ENCODE measurements at places on chromosomes 6 and 20.

DNA sequence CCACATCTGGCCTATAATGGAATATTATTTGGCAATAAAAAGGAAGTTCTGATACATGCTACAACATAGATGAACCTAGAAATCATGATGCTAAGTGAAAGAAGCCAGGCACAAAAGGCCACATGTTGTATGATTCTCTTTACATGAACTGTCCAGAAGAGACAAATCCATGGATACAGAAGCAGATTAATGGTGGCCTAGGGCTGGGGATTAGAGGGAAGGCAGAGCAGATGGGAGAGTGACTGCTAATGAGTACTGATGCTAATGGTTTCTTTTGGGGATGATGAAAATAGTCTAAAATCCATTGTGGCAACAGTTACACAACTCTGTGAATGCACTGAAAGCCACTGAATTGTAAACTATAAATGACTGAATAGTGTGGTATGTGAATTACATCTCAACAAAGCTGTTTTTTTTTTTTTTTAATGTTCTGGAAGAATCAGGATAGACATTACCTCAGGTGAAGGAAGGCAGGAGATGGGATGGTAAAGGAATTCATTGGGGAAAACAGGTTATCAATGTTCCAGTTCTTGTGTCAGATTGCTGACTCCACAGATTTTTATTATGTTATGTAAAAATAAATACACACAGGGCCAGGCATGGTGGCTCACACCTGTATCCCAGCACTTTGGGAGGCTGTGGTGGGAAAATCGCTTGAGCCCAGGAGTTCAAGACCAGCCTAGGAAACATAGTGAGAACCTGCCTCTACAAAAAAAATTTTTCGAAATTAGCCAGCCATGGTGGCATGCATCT lies 8.9 kb upstream of the SOX12 start:
- DNase-seq: no peak

DNA sequence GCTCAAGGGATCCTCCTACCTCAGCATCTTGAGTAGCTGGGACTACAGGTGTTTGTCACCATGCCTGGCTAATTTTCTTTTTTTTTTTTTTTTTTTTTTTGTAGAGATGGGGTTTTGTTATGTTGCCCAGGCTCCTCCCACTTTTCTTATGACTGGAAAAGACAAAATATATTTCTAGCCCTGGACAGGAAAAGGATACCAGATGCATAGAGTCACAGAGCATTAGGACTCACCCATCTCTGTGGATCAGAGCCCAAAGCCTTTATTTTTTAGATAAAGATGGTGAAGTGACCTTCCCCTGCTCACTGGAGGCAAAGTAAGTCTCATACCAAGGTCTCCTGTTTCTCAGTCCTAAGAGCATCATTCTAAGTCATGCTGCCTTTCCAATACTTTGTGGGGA lies 3.4 kb downstream of the TRIM10 start:
- DNase-seq: no peak

GRCh38 chr20:17859616-17860232 lies 108.9 kb downstream of the SNX5 start:
- DNase-seq: no peak

DNA sequence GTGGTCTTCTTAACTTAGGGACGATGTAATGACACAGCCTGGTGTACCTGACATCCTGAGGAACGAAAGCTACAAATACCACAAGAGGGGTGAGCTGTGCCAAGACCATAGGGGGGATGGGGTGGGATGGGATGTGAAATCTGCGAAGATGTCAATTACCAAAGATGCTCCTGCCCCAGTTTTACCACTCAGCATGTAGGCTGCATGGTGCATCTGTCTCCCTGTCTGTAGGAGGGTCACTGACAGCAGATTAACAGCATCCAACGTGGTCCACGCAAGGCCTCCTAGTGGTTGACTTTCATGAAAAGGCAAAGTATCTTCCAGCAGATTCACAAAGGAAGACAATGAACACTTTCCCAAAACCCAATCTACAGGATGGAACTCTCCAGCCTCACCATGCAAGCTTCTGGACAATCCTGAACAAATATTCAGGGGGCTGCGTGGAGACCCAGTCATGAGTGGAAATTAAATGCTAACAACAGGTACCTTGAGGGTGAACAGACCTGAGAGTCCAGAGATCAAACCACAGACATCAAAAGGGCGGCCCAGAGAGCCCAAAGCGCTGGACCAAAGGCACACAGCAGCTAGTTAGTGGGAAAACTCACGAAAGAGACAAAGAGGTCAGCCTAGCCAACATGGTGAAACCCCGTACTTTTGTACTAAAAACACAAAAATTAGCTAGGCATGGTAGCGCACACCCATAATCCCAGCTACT lies 44.4 kb downstream of the ZMYND8 start:
- DNase-seq: no peak

DNA sequence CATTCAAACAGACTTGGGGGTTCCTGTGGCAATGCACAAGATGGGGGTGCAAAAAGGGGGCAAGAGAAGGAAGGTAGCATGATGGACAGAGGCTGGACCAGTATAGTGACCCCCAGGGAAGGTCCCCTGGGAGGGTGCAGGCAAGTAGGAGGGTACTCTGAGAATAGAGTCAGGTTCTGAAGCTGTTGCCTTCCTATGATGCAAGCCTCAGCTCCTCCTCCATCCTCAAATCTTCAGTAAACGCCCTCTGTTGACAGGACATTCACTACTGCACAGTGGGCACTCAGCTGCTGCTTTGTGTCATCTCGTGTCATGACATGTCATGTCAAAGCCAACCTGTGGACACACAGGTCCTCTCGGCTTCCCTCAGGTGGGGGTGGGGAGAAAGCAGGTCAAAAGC lies 5.8 kb upstream of the SDCBP2 start:
- DNase-seq: no peak

- no peak for DNase-seq
Observed at GRCh38 chr6:158654498-158654897, 4.6 kb downstream of the SYTL3 start.

- DNase-seq: no peak
Observed at GRCh38 chr20:36833275-36834020, 42.5 kb upstream of the TLDC2 start.

DNA sequence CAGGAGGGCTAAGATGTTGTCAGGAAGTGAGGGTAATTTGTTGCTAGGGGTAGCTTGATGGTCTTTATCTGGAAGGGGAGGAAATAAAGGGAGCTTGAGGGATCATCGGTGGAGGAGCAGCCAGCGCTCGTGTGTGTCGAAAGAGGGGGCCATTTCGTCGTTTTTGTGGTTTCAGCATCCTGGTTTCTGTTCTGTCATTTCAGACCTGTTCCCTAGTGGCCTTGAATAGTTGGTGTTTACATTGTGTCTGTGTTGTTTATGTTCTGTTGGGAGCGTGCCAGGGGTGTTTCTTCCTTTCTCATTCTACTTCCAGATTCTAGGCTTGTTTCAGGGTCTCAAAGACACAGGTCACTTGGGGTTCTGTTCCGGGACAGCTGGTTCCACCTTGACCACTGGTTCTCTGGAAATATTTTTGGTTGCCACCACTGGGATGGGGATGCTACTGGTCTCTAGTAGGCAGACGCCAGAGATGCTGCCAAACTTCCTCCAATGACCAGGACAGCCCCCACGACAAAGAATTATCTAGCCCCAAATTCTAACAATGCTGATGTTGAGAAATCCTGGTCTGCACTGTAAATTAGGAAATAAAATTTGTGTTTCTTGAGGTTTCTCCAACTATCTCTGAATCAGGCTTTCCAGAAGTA lies 113.9 kb upstream of the NAA20 start:
- DNase-seq: no peak

- no peak for DNase-seq
Observed at GRCh38 chr6:85169189-85169588, 280.7 kb upstream of the NT5E start.

Measured in stimulated activated CD4-positive, alpha-beta T cell treated with anti-CD3 and anti-CD28 coated beads, Interleukin-4, amount 100 ng/mL, for 4 hours (primary cell).